ENCODE measurements at places on chromosomes 6 and 20. TPM values are rescaled to one million over a fixed set of nuclear protein-coding genes. Genes with fewer than 3 reads are reported as not detected.

- no peak for DNase-seq
These were observed 155.7 kb upstream of the SUPT3H start for GRCh38 chr6:45533386-45533785.

DNA sequence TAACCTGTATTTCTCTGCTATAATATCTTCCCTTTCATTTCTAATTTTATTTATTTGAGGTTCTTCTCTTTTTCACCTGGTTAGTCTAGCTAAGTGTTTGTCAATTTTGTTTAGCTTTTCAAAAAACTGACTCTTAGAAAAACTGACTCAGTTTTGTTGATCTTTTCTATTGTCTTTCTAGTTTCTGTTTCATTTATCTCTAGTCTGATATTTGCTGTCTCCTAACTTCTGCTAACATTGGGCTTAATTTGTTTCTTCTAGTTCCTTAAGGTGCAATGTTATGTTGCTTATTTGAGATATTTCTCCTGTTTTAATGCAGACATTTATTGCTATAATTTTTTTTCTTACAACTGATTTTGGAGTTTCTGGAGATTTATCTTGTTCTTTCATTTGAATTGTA is 1011.0 kb downstream of the EPHA7 start:
- DNase-seq = no peak

GRCh38 chr6:87203448-87204023 is 48.2 kb downstream of the ZNF292 start:
- DNase-seq = no peak

DNA sequence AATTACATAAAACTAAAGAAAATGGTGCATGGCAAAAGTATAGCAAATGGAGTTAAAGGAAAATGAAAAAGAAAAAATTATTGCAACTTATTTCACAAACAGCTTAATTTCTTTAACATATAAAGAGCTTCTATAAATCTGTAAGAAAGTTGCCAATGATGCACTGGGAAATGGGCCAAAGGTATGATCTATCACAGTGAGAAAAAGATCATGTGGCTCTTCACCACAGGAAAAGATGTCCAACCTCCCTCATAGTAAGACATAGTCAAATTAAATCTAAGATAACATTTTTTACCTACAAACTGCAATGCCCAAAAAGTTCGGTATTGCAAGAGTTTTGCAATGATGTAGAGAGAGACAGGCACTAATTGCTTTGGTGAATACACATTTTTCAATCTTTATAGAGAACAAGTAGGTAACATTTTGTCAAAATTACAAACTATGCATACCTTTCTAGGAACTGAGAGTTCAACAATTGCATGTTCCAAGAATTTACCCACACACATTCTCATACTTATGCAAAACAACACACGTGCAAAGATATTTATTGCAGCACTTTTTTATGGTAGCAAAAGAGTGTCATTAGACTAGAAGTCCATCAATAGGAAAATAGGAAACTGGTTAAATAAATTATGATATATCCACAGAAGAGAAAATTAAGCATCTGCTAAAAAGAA is 372.6 kb downstream of the QKI start:
- DNase-seq = no peak

- DNase-seq = no peak
These were observed 107.4 kb downstream of the B3GAT2 start for GRCh38 chr6:70849348-70850069.

- no peak for DNase-seq
These were observed 95.3 kb downstream of the CD109 start for GRCh38 chr6:73791336-73791735.

- no peak for DNase-seq
These were observed 270.0 kb upstream of the ZFP64 start for GRCh38 chr20:52461582-52461981.

Gene ULBP2
- total RNA-seq = 0.22 TPM

Measured in tibial nerve (tissue), 4 donors.